Camera-type eye (tissue), 1 donor: ENCODE measurements at places on chromosomes 16 and 17. TPM values are rescaled to one million over a fixed set of nuclear protein-coding genes. Genes with fewer than 3 reads are reported as not detected.

NTN3 gene
- 17.4 TPM for total RNA-seq

HSF5 gene
- 0.44 TPM for total RNA-seq

ABCC11 gene
- total RNA-seq, result not detected

CPNE7 gene
- total RNA-seq, result 2.0 TPM

SCNN1G gene
- total RNA-seq, result 0.49 TPM

NT5M gene
- total RNA-seq, result 3.6 TPM

SULT1A3 gene
- 10.4 TPM for total RNA-seq

KRTAP4-5 gene
- total RNA-seq, result not detected
